ENCODE measurements at places on chromosomes 4 and X.

GRCh38 chr4:139961344-139961946, 192.5 kb downstream of the MAML3 start:
- DNase-seq: no peak

- DNase-seq: no peak
Measured at GRCh38 chrX:48509245-48509590, 426 bp downstream of the PORCN start.

- DNase-seq: no peak
Measured at GRCh38 chr4:161336621-161337020, 827.2 kb downstream of the FSTL5 start.

DNA sequence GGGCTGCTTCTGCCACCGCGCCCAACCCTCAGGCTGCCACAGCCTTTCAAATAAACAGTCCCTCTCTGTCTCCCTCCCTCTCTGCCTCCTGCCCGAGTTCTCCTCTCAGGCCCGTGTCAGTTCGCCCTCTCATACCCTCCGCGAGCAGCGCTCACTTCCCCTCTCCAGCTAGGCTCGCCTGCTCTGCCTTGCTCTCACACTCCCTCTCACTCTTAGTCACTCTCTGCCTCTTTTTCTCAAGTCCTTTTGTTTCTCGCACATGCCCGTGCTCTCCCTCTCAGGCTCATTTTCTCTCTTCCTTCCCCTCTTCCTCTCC, 3.2 kb downstream of the EFNB1 start:
- no peak for DNase-seq

- no peak for DNase-seq
Measured at GRCh38 chr4:153722036-153722435, 37.8 kb downstream of the RNF175 start.

DNA sequence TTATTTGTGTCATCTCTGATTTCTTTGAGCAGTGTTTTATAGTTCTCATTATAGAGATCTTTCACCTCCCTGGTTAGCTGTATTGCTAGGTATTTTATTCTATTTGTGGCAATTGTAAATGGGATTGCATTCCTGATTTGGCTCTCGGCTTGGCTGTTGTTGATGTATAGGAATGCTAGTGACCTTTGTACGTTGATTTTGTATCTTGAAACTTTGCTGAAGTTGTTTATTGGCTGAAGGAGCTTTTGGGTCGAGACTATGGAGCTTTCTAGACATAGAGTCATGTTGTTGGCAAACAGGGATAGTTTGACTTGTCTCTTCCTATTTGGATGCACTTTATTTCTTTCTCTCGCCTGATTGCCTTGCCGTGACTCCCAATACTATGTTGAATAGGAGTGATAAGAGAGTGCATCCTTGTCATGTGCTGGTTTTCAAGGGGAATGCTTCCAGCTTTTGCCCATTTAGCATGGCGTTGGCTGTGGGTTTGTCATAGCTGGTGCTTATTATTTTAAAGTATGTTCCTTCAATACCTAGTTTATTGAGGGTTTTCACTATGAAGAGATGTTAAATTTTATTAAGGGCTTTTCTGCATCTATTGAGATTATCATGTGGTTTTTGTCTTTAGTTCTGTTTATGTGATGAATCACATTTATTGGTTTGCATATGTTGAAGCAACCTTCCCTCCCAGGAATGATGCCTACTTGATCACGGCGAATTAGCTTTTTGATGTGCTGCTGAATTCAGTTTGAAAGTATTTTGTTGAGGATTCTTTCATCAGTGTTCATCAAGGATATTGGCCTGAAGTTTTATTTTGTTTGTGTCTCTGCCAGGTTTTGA, 72.7 kb upstream of the BOD1L1 start:
- DNase-seq: no peak

GRCh38 chrX:23656091-23656490, 11.2 kb upstream of the PRDX4 start:
- no peak for DNase-seq

GRCh38 chr4:55395218-55395528, 584 bp upstream of the TMEM165 start:
- no peak for DNase-seq

Data from A673 (cell line).